Activated CD8-positive, alpha-beta T cell treated with anti-CD3 and anti-CD28 coated beads, Interleukin-2, amount 10 ng/mL, durations not matched to agents 7 days and 5 days (primary cell): ENCODE measurements at places on chromosomes 13 and 19. TPM values are rescaled to one million over a fixed set of nuclear protein-coding genes. Genes with fewer than 3 reads are reported as not detected.

DNA sequence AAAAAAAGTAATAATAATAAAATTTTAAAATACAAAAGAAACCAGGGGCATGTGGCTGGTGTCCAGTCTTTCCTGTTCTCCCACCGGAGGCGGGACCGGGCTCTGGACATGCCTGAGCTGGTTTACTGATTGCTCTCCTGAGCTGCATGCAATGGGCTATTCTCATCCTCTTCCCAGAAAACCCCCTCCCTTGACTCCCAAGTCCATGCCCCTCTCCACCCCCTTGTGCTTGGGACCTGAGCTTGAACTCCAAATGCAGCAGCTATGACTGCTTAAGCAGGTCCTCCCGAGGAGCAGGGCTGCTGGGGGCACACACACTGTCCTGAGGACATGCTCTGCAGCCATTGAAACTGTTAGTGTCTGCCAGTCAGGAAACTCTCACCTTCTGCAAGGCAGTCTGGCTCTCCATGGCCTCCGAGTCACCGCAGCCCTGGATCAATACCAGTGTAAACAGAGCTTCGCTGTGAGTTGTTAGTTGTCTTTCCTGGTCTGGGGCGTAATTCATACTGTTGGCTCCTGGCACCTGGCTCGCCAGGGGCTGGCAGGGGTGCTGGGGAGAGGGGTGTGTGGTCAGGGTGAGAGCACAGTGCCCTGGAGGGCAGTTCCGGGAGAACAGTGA, 41.6 kb upstream of the CHST8 start:
- H3K27ac ChIP-seq: no peak overlapping the region
- no peaks in the 10 kb centered on the region for H3K27me3 ChIP-seq
- no peak overlapping the region for H3K4me3 ChIP-seq
- H3K4me1 ChIP-seq: no peaks in the 10 kb centered on the region
- DNase-seq: no peak
- no peaks in the 10 kb centered on the region for H3K36me3 ChIP-seq

- H3K4me3 ChIP-seq: no peak overlapping the region
- H3K27ac ChIP-seq: no peak overlapping the region
- no peaks in the 10 kb centered on the region for H3K27me3 ChIP-seq
Observed at GRCh38 chr13:103130681-103131210, 64.5 kb upstream of the SLC10A2 start.

DNA sequence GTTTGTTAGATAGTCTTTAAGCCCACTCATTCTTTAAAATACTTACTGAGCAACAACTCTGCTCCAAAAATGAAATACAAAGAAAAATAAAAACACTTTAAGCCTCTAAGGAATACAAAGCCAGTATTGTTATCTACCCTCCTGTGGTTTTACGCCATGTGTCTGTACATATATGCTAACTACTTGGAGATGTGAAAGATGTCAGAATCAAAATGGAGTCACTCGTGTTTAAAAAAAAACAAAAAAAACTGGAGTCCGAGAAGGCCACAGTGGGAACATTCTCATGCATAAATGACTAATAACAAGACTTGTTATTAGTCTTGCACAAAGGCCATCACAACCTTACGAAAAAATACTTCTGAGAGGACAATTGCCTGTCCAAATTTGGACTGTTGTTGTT, 393.1 kb downstream of the TBC1D4 start:
- no peaks in the 10 kb centered on the region for H3K36me3 ChIP-seq
- no peaks in the 10 kb centered on the region for H3K27me3 ChIP-seq
- H3K4me3 ChIP-seq: no peak overlapping the region

The DACT3 gene
- total RNA-seq: 0.42 TPM

DNA sequence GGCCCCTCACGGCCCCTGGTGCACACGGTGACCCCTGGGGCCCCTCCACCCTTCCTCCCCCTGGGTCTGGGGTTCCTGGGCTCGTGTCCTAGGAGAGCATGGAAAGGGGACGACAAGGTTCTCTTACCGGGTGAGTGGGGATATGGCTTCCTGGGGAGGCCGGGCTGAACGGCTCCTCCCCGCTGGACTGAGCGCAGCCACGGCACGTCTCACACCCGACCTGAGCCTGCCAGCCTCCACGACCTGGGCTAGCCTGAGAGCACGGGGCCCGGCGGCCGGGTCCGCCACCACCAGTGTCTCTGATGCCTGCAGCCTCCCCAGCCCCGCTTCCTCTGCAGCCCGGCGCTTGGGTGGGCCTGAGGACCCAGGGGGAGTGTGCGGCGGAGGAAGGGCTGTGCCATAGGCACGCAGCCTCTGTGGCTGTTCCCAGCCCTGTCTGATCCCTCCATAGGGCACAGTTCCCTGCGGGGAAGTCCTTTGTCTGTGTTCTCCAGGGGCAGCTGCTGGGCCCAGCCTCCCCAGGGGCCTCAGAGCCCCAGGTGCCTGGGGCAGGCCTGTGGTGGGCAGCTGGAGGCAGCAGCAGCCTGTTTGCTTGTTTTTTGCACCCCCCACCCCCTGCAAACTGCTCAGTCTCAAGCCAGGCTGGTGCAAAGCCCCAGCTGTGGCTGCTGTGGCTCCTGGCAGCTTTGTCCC, 15.0 kb downstream of the PLIN4 start:
- DNase-seq: no peak
- H3K27me3 ChIP-seq: no peaks in the 10 kb centered on the region
- no peak overlapping the region for H3K4me3 ChIP-seq
- H3K36me3 ChIP-seq: peaks cover 3% of the 10 kb centered on the region
- H3K4me1 ChIP-seq: peaks cover 9% of the 10 kb centered on the region

- peaks cover 58% of the 10 kb centered on the region for H3K4me1 ChIP-seq
- H3K36me3 ChIP-seq: peaks cover 37% of the 10 kb centered on the region
- peak; percentile 82 for DNase-seq
- peak overlapping the region; percentile 91 for H3K27ac ChIP-seq
- H3K4me3 ChIP-seq: peak overlapping the region; percentile 76
- H3K27me3 ChIP-seq: no peaks in the 10 kb centered on the region
Observed at GRCh38 chr13:52455677-52456041, 381 bp downstream of the CKAP2 start.

GRCh38 chr13:112060282-112060830, 6.6 kb upstream of the SOX1 start:
- peaks cover 9% of the 10 kb centered on the region for H3K36me3 ChIP-seq
- H3K4me1 ChIP-seq: no peaks in the 10 kb centered on the region
- H3K4me3 ChIP-seq: peak overlapping the region; percentile 12
- H3K27me3 ChIP-seq: peaks cover 77% of the 10 kb centered on the region

The TMEM238 gene
- total RNA-seq: 23.6 TPM

DNA sequence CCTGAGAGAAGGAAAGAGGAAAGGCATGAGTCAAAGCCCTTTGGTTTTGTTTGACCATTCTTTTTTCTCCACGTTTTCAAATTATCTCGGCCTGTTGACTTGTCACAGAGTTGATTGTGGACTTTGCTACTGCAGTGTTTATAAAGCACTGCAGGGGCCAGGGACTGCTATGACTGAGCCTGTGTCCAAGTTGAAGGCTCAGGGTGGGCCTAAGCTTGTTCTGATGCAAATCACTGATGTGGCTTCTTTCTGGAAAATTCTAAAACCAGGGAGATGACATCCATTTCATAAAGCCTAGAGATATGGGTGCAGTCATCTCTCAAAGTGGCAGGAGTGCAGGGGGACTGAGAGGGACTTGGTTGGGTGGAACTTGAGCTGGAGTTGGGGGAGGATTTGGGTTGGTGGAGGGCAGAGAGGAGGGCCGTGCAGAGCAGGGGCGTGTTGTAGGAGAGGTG, 1.2 kb upstream of the CXCL17 start:
- no peaks in the 10 kb centered on the region for H3K36me3 ChIP-seq
- DNase-seq: no peak
- H3K27ac ChIP-seq: no peak overlapping the region
- no peak overlapping the region for H3K4me3 ChIP-seq
- H3K27me3 ChIP-seq: peaks cover 3% of the 10 kb centered on the region
- peaks cover 20% of the 10 kb centered on the region for H3K4me1 ChIP-seq

The SLC25A15 gene
- 13.4 TPM for total RNA-seq

The SCN1B gene
- total RNA-seq: 0.37 TPM

The CHAF1A gene
- total RNA-seq: 95.3 TPM

DNA sequence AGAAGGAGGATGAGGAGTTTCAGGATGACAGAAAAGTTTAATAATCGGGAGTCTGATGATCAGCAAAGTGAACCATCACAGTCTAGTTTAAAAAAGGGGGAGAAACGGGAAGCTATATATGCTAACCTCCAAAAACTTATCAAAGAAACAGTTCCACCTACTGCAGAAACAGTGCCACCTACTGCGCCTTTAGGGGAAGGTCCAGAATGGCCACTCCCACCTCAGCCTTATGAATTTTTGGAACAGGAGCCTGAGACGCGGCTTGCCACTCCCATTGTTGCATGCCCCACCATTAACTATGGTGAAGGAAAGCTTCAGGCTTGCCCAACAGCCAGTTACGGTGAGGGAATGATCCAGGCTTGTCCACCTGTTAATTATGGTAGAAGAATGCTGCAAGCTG, 929.0 kb downstream of the SLITRK6 start:
- no peak overlapping the region for H3K4me3 ChIP-seq
- DNase-seq: no peak
- H3K36me3 ChIP-seq: no peaks in the 10 kb centered on the region
- no peak overlapping the region for H3K27ac ChIP-seq

DNA sequence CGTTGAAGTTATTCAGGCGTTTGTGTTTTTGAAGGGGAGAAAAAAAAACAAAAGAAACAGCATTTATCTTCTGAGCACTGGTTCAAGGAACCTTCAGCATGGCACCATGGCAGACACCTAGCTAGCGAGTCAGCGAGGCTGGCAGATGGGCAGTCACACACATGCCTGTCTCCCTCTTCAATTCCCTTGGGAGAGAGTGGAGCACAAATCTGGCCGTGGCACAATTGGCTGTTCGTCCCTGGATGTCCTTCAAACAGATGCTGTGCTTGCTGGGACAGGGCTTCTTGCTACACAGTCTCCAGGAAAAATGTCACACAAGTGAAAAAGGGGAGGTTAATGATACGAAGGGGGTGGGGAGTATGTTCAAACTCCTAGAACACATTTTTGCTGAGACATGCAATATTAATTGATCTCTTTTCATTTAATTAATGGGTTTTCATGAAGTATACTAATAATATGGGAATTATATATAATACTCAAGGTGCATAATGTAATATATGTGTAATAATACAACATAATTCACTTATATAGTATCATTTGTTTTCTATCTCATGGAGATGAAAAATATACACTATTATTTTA, 1674.5 kb upstream of the SLC10A2 start:
- no peak for DNase-seq
- no peak overlapping the region for H3K4me3 ChIP-seq
- no peaks in the 10 kb centered on the region for H3K4me1 ChIP-seq
- H3K27ac ChIP-seq: no peak overlapping the region

GRCh38 chr19:57934820-57935665, at the start of gene ZNF418:
Gene ZNF418, minus strand, starts transcription at chr19:57935402. Its CDS starts 1,580 bp downstream, at chr19:57933822.
- H3K36me3 ChIP-seq: peaks cover 70% of the 10 kb centered on the region
- H3K4me3 ChIP-seq: peak within 1 kb of the TSS; percentile 87
- H3K4me1 ChIP-seq: peaks cover 11% of the 10 kb centered on the region
- DNase-seq: peak; percentile 76

GRCh38 chr13:76293751-76294150, 592.5 kb downstream of the KCTD12 start:
- no peaks in the 10 kb centered on the region for H3K27me3 ChIP-seq
- H3K27ac ChIP-seq: no peak overlapping the region
- DNase-seq: no peak
- H3K36me3 ChIP-seq: no peaks in the 10 kb centered on the region
- H3K4me1 ChIP-seq: no peaks in the 10 kb centered on the region

DNA sequence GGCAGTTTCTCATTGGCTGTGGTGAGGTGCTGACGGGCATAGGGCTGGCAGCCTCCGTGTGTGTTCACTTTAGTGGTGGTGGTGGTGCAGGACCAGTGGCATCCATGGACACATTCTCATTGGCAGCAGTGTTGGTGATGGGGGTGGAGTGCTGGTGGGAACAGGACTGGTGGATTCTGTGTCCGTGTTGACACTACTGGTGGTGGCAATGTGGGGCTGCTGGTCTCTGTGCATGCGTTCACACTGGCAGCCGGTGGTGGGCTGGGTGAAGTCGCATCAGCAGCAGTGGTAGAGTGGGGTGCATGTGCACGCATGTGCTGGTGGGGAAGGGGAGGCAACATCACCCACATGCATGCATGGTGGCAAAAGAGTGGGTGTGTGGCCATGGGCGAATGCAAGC, 1471.4 kb upstream of the PCDH20 start:
- no peak overlapping the region for H3K4me3 ChIP-seq
- DNase-seq: no peak
- no peaks in the 10 kb centered on the region for H3K4me1 ChIP-seq
- no peaks in the 10 kb centered on the region for H3K27me3 ChIP-seq
- H3K36me3 ChIP-seq: no peaks in the 10 kb centered on the region
- H3K27ac ChIP-seq: no peak overlapping the region

DNA sequence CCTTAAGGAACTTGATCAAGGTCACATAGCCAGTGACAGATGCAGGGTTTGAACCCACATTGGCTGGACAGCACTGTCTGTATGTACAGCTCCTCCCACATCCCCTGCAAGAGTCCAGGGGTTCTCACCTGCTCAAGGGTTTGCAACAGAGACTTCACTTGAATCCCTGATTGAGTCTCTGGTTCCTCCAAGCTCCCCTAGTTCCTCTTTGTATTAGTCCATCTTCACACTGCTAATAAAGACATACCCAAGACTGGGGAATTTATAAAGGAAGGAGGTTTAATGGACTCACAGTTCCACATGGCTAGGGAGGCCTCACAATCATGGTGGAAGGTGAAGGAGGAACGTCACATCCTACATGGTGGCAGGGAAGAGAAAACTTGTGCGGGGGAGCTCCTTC, 72.8 kb upstream of the CLDN10 start:
- no peak for DNase-seq
- no peak overlapping the region for H3K27ac ChIP-seq

DNA sequence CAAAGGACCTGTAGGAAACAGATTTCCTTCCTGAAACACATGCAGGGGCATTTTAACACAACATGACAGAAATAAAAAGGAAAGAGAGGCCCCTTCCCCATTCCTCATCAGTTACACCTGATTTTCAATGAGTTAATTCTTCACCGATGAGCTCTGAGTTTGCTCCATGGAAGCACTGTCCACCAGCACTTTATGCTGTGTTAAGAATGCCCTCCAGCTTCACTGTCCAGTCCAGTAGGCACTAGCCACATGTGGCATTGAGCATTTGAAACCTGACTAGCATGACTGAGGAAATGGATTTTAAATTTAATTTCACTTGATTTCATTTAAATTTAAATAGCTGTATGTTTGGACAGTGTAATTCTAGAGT, 217.2 kb upstream of the SLC10A2 start:
- no peak for DNase-seq
- no peak overlapping the region for H3K4me3 ChIP-seq
- H3K27ac ChIP-seq: no peak overlapping the region
- H3K36me3 ChIP-seq: no peaks in the 10 kb centered on the region
- peaks cover 4% of the 10 kb centered on the region for H3K4me1 ChIP-seq

The KCNRG gene
- 0.82 TPM for total RNA-seq
